ENCODE measurements at places on chromosomes 11 and 22.

DNA sequence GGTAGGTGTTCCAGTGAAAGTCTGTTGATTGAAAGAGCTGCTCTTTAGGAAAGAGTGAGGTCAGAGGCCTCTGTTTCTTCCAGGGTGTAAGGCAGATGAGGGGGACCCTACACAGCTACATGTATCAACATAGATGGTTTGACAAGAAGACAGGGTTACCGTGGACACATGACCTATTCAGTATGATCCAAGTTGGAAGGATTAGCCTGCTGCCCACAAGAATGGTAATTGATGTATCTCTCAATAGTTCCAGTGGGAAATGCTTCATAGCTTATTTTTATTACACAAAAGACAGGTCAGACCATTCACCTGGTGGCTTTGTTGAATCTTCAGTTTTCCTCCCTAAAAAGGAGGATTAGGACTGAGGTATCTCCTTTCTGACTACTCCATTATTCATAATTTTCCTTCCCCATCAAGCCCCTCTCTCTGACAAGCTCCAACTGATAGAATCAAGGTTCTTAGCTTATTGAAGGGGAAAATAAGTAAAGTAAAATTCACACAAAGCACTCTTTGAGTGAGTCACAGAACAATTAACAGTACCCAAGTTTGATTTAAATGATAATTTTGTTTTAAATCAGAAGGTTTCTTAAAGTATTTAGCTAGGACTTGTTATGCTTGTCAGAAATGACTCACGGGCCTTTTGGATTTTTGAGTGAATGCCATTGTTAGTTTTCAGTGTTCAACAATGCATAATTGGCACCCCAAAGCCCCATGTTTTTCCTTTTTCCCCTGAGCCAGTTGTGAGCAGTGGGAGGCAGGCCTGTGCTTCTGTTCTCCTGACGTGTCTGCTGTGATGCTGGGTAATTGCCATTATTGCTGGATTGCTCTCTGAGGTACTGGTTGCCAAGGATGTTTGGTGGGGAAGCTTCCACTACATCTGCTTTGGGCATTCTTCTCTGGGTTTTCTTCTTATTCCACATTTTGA, 373.2 kb downstream of the DDX10 start:
- no peak for DNase-seq

- no peak for DNase-seq
Observed at GRCh38 chr11:29734287-29734686, 282.5 kb downstream of the KCNA4 start.

DNA sequence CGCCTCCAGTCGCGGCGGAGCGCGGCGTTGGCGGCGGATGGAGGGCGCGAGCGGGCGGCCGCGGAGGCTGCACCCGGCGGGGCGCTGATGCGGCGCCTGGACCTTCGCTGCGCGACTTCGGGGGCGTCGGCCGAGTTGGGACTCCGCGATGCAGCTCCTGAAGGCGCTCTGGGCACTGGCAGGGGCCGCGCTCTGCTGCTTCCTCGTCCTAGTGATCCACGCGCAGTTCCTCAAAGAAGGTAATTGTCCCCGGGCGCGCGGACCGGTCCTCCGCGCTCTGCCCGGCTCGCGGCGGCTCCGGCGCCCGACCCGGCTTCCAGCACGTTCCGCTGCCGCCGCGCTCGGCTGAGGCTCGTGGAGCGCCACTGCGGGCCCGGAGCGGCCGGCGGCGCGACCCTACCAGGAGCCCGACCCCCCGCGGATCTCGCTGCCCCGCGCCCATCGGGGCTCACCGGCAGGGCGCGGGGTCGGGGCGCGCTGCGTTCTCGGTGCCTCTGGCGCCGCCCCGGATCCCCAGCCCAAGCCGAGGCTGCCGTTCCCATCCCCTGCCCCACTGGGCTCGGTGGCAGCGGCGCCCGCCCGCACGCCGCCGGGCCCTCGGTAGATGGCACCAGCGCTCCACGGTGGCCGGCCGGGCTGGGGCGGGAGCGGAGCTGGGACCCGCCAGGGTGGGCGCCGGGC, 1251.2 kb downstream of the BRD1 start:
- peak; percentile 57 for DNase-seq

GRCh38 chr11:13016415-13016814, 7.3 kb downstream of the RASSF10 start:
- DNase-seq = no peak

GRCh38 chr11:15602785-15603567, 488.3 kb downstream of the INSC start:
- DNase-seq = no peak

DNA sequence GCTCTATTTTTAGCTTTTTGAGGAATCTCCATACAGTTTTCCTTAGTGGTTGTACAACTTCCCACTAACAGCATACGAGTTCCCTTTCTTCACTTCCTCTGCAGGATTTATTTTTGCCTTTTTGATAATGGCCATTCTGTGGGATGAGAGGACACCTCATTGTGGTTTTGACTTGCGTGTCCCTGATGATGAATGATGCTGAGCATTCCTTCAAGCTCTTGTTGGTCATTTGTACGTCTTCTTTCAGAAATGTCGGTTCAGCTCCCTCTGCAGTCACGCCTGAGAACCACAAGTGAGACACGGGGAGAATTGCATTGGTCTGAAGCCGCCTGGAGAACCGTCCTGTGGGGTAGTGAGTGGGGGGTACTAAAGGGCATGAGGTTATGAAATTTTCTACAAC, 2.0 kb upstream of the KRTAP5-10 start:
- DNase-seq = peak; percentile 61

DNA sequence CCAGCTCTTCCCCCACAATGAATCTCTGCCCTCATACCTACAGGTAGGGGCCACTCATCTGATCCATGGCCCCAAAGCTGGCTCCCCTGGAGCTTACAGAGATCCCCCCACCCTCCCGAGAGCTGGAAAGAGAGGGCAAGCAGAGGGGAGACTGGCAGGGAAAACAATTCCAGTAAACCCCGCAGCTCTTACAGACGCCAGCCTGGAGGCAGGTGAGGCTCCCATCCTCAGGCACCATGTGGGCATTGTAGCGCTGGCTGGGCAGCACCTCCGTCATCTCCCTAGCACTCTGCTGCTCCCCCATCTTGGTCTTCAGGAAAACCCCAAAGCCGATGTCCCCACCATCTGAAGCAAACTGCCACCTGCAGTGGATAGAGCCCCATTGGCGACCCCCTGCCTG, 14.1 kb downstream of the SEC14L4 start:
- no peak for DNase-seq

- no peak for DNase-seq
Observed at GRCh38 chr11:14342906-14343305, 16.1 kb downstream of the RRAS2 start.

Measured in 8988T (cell line).